ENCODE measurements at places on chromosomes 16 and 17.

DNA sequence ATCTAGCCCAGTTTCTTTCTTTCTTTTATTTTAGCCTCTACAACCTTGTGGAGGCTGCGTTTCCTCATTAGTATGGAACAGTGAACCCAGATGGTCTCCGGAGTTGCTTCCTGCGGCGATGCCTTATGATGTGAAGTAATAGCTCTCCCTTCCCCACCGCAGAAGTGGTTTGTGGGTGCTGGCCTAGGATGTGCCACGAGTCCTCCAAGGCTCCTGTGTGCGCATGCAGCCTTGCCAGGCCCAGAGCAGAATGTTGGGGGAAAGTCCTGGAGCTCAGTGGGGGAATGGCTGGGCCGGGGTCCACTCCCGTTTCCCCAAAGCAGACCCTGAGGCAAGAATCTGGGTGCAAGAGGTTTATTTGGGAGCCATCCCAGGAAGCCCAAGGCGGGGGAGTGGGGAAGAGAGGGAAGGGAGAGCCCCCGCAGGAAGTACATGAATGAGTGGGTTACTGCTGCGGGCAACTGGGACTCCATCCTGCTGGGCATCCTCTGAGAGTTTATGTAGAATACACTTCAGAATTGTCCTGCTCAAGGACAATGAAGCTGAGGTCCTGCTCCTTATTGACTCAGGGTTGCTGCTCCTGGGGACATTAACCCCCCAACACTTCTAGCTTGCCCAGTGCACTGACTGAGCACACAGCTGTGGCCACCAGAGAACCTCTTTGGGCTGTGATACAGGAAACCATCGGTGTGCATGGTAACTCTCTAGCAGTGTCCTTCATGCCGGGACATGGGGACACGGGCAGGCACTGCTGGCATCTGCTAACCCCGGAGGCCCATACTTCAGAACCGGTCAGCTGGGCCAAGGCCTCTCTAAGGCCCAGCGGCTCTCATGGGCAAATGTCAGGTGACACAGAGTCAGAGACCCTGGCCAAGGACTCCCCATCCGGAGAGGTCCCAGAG is 3.7 kb upstream of the HCRT start:
- no peak for DNase-seq

GRCh38 chr16:68078701-68079375 is 6.3 kb upstream of the NFATC3 start:
- DNase-seq = no peak

DNA sequence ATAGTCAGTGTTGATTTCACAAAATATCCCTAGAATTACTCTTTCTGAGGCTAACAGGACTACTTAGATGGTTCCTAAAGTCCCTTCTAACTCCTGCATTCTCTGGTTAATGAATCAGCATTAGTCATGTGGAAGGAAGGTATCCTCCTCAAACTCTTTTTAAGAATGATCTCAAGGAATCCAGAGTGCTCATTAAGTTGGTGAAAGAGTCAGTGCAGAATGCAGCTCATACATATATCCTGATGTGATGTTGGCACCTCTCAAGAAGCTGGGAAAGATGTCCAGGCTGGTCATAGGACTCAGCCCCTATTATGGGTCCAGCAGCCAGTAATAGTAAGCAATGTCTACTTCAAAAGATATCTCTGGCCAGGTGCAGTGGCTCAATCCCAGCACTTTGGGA is 65.5 kb downstream of the PIGL start:
- DNase-seq = no peak

- DNase-seq = no peak
These were observed 72.0 kb downstream of the ZFHX3 start for GRCh38 chr16:72975809-72976437.

DNA sequence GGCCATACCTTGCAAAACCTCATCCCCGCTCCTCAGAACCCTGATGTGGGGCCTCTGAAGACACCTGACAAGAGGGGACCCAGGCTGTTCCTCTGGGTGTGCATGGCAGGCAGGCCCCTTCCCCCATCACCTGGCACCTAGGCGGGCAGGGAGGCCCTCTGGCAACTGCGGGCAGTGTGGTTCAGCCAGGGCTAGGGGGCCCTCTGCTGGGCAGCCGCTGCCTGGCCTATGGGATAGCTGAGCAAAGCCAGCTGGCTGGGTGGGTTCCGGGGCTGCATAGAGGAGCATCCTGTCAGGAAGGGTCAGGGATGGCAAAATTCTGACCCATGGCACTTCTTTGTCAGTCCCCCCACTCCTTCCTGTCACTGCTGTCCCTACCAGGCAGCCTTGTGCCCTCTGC is 228.7 kb upstream of the ASIC2 start:
- no peak for DNase-seq

- no peak for DNase-seq
These were observed 11.9 kb downstream of the RDM1 start for GRCh38 chr17:35918665-35919064.

DNA sequence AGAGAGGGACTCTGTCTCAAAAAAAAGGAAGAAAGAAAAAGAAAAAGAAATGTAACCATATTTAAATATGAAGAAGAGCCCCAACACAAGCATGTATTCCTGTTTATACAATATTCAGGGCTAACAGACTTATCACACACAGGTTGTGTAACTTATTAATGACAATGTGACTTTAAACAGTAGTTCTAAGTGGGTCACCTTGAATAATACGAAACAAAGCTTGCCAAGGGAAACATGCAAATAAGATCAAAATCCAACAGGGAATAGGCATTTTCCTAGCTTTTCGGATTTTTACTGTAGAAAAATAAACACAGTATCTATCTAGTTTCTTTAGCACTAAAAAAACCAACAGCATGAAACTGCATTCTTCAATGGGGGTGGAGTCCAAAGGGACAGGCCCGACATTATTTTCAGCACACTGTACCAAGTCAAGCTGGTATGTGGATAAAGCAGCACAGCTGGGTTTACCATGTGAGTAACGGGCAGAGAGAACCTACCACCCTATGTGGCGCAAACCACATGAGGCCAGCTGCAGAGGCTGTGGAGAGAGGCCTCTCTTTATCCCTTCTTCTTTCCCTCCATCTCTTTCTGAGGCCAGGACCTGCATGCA is 45.3 kb downstream of the TOM1L2 start:
- DNase-seq = no peak

- no peak for DNase-seq
These were observed 13.3 kb downstream of the GGA2 start for GRCh38 chr16:23496821-23497542.

DNA sequence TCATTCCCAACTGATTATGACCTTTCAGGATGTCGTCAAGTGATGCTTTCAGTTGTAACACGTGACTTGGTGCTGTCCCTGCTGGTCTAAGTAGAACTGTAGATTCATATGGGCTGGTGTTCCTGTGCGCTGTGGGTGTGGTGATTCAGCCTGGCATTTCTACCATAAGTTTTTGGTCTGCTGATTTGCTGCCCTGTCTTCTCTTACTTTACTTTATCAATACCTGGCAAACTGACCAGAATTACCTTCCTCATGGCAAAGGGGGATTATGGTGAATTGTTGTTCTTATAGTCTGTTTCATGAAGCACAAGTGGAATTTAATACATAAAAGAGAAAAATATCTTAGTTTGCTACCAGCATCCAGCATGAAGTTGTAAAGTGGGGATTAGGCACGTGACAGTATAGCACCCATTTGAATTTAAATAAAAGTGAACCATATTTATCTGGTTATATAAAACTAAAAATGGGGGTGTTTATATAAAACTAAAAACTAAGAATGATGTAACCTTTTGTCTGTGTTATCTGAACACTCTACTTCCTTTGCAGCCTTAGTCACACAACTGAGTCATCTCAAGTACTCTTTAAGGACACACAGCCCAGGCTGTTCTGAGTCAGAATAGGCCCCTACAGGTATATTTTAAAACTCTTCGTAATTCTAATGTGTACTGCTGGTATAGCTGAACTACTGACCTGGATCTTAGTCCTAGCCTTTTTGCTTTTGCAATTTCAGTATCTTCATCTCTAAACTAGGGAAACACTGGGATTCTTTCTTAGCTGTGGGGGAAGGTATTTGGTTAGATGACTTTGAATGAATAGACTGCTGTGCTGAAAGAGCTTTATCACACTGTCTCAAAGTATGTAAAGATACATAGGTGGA is 28.3 kb downstream of the TTC19 start:
- DNase-seq = no peak

All from T follicular helper cell (primary cell).